ENCODE measurements at places on chromosomes 1 and 21.

DNA sequence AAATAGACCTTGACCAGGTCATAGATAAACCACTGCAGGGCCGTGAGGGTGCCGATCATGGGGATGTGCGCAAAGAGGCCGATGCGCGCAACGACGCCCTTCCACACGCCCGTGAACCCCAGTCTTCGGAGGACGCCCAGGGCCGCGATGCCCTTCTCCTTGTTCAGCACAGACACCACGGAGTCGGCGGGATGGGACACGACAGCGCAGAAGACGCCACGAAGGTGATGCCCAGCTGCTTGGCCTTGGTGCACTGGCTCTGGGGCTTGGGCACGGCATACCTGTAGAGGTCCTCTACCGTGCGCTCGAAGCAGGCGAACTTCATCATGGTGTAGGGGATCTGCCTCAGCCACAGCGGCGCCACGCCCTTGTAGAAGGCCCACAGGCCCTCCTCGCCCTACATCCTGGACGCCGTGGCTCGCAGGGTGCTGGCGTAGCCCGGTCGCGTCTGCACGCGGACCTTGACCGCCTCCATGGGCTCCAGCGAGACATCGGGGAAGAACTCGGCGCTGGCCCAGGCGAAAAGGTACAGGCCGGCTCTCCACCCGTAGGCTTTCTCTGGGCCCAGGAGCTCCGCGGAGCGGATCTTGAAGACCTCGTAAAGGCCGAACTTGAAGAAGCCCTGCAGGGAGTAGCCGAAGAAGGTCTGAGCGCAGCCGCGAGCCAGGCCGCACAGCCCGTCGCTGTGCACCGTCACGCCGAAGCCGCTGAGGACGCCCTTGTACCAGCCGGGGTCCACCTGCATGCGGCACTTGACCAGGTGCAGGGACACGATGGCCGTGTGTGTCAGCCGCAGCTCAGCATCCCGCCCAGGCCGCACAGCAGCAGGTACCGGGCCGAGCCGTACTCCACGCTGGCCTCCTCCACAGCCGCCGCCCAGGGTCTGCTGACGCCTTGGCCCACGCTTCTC, 20.5 kb upstream of the DMRTB1 start:
- no peak for DNase-seq

GRCh38 chr1:227897704-227898438, 49.9 kb downstream of the WNT9A start:
- no peak for DNase-seq

- DNase-seq = no peak
These were observed 110.5 kb upstream of the CDC42BPA start for GRCh38 chr1:227428803-227429202.

DNA sequence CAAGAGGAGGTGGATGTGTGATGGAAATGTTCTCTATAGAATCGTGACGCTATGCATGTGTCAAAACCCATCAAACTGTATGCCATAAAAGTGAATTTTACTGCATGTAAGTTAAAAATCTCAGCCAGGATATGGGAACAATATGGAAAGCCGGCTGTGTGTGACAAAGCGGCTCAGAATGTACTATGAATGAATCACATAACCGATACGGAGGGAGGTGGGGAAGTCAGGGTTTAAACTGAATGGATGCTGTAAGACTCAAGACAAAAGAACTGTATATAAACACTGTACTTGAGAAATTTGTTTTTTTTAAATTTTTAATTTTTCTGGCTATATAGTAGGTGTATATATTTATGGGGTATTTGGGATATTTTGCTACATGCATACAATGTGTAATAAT, 111.6 kb upstream of the PDE4B start:
- no peak for DNase-seq

- DNase-seq = no peak
These were observed 7.9 kb upstream of the TIPRL start for GRCh38 chr1:168170564-168171508.

DNA sequence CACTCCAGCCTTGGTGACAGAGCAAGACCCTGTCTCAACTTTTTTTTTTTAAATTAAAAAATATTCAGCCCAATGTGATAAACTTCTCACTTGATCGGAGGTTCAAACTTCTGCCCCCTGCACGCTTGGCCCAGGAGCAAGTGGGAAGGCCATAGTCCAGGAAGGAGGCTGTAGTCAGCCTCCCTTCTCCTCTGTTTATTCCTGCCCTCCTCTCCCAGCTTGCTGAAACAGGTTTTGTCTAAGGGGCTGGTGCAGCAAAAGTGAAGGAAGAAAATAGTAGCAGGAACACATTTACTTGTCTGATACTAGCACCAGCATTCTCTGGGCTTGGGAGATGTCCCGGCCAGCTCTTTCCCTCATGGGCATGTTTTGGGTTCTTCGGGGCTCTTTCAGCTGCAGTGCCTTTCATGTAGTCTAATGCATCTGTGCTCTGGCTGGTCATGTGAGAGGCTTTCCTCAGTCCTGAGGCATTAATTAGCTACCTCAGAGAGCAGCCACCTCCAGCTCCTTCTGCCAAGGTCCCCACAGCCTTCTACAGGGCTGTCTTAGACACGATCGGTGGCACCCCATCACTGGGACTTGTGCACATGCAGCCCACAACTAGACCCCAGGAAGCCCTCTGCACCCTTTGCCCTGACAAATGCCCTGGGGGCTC, 12.9 kb downstream of the SLC44A3 start:
- no peak for DNase-seq

DNA sequence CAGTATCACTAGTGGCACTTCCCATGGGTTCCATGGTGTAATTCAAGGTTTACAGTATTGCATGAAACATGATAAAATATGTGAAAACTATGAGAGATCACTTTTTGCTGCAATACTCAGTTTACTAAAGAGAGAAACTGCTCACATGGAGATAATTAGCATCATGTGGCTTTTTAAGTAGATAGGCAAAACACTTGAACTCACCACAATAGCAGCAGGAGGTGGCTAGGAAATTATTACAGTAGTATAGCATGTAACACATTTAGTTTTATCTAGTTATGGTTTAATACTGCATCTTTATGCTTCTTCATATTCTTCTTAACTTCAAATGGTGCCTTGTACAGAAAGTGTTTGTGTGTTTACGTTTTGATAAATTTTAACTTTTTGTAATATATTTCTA, 698.5 kb upstream of the BRINP3 start:
- DNase-seq = no peak

DNA sequence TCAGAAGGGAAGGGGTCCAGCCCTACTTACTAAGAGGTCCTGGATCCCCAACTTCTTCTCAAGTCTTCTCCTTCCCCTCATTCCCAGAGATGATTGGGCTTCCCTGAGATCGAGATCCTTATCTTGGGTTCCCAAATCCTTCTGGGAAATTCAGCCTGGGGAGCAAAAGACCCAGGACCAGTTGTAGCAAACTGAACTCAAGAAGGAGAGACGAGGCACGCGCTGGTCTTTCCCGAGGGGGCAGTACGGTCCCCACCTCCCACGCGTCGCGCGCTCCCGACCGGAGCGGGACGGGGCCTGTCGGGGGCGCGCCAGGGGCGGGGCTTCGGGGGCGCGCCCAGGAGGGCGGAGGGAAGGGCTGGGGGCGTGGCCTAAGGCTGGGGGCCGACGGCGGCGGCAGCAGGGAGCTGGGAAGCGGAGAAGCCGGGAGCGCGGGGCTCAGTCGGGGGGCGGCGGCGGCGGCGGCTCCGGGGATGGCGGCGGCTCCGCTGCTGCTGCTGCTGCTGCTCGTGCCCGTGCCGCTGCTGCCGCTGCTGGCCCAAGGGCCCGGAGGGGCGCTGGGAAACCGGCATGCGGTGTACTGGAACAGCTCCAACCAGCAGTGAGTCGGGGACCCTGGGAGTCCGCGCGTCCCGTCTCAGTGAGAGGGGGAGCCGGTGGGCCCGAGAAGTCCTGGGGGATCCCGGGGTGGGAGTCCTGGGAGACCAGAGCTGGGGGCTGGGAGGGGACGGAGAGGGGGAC, at the start of gene EFNA3:
Gene EFNA3 (plus strand): TSS at position 369 of the 741 bp plus-strand sequence. CDS start 105 bp downstream, at position 474.
- DNase-seq = peak; percentile 77

DNA sequence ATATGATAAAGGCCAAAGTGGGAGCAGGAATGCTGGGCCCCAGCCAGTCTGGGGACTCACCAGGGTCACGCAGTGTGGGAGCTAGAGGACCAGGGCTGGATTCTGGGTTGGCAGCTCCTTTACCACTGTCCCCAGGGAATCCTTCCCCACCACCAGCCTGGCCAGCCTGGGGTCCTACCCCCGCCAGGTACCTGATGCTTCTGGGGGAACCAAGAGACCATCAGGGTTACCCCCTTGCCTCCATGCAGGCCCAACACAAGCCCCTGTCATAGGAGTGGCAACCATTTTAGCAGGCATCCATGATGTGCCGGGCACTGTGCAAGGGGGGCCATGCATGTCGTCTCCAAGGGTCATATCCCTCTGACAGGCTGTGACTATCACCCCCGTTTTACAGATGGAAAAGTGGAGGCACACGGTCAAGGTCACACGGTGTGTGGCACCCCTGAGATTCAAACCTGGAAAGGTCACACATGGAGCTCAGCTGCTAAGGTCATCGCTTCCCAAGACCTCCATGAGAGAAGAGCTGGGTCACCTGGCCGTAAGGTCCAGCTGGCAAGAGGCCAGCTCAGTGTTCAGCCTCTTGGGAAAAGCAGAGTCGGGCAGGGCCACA, 16.4 kb downstream of the RUNX3 start:
- DNase-seq = no peak

- no peak for DNase-seq
These were observed 14.7 kb upstream of the COL18A1 start for GRCh38 chr21:45390121-45390751.

- DNase-seq = no peak
These were observed 9.9 kb upstream of the TUT4 start for GRCh38 chr1:52562766-52563165.

DNA sequence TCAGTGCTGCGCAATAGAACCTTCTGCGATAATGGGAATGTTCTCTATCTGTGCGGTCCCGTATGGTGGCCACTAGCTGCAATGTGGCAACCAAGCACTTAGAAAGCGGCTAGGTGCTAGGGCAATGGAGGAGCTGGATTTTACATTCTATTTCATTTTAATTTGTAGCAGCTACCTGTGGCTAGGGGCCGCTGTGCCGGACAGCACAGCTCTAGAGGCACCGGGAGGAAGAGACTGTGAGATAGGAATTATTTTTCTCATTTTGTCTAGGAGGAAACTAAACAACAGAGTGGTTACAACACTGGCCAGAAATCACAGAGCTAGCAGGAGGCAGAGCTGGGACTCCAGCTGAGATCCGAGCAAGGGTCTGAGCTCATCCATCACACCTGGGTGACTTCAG, 130.6 kb upstream of the CD34 start:
- no peak for DNase-seq

DNA sequence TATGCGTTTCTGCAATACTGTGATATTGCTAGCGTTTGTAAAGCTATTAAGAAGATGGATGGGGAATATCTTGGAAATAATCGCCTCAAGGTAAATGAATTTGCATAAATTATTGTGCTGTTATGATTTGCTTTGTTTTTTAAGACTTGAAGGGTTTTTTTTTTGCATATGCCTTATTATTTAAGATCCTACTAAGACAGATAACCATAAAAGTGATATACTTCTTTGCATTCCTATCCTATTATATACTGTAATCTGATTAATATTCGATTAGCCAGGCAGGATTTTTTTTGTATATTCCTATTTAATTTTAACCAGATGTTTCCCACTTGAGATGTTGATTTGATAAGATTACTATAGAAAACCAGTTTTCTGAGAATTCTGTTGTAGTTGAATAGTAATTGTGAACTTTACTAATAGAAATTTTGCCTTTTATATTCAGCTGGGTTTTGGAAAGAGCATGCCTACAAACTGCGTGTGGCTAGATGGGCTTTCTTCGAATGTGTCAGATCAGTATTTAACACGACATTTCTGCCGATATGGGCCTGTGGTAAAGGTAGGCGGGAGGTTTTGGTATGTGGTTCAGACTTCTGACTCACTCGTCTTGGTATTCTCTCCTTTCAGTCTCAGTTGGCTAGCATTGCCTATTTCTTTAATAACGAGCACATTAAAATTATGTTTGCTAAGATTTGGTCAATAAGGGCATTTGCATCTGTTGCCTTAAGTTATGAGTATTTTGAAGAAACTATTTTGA, 56.8 kb downstream of the ZBTB17 start:
- no peak for DNase-seq

GRCh38 chr1:2455757-2456156, 20.3 kb upstream of the PLCH2 start:
- no peak for DNase-seq

- no peak for DNase-seq
These were observed 101.6 kb upstream of the HMGB4 start for GRCh38 chr1:33762109-33762830.

DNA sequence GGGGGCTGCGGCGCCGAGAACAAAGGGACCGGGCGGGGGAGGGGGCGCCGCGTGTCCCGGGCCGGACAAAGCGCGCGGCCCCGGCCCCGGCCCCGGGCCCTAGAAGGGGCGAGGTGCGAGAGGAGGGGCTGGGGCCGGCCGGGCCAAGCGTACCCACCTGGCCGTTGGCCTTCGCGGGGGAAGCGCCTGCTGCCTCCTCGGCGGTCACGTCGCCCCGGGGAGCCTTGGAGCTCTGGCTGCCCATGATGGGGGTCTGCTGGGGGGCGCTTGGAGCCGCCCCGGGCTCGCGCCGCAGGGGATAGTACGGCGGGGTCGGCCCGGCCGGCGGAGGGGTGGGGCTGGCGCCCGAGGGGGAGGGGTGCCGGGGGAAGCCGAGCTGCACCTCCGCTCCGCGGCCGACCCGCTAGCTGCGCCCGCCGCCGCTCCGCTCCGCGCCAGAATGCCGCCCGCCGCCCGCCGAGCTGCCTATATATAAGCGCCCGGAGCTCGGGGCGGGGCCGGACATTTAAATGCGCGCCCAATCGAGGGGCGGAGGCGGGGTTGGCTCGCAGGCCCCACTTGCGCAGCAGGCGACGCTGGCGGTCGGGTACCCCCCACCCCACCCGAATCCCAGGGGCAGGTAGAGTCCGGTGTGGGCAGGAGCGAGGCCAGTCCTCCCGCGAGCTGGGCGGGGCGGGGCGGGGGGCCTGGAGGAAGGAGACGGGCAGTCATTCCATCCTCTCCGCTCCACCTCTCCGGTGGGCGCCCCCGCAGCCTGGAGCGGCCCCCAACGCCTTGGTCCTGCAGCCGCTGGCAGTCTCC, at the start of gene MARCKSL1:
Gene MARCKSL1 (minus strand): TSS at position 444 of the 801 bp plus-strand sequence. CDS start 200 bp downstream, at position 244.
- DNase-seq = peak; percentile 92

GRCh38 chr1:218303176-218303879, 18.2 kb downstream of the RRP15 start:
- no peak for DNase-seq

DNA sequence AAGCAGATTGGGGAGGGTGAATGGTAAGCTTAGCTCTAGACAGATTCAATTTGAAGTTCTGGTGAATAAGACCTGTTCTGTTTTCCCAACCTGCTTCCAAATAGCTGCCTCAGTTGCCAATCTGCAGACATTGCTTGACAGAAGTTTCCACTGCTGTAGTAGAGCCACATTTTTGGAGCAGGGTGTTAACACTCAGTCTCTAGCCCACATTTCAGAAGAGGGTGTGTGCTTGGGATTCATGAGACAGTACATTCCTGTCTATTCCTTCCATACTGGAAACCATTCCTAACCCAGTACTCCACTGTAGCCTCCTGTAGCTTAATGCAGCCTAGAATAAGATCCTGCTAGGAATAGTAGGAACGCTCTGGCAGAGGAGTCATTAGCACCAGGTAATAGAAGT, 450.5 kb downstream of the NUF2 start:
- no peak for DNase-seq
